ENCODE measurements at places on chromosomes 3 and 15. TPM values are rescaled to one million over a fixed set of nuclear protein-coding genes. Genes with fewer than 3 reads are reported as not detected.
A peak's percentile ranks its signal among the peaks of the same experiment; 100 is the strongest.

GRCh38 chr15:74144153-74144775 lies 13.9 kb downstream of the ISLR2 start:
- DNase-seq: no peak

Gene SLC22A14
- 0.17 TPM for total RNA-seq

Gene PDIA3
- total RNA-seq: 62.1 TPM

GRCh38 chr3:105611304-105612192 lies 244.8 kb downstream of the ALCAM start:
- DNase-seq: no peak

Gene SYNM
- 288 TPM for total RNA-seq

Gene NR1I2
- not detected for total RNA-seq

DNA sequence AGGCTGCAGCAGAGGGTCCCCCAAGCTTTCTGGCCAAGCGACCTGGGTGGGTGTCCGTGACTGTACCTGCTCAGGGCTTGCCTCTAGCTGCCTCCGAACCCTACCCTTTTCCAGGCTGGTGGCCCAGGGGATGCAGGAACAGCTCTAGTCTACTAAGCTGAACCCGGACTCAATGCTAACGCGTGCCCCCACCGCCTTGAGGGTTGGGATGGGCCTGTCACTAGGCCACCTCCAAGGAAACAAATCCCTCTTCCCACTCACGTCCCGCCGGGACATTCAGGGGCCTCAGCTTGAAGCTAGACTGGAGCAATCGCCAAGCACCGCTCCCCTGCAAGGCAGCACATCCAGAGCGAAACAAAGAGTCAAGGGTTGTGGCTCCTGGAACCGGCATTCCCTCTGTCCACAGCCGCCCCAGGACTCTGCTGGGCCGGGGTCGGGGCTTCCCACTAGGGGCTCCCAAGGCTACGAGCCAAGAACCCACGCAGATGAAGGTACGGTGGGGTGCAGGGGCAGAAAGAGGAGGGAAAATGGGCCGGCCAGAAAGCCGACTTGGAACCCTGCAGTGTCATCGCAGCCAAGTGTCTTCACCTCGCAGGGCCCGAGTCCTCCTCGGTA lies 2.9 kb downstream of the FBXL22 start:
- DNase-seq: no peak

Gene HOMER2
- 53.9 TPM for total RNA-seq

GRCh38 chr3:129525341-129525968 lies 3.0 kb upstream of the RHO start:
- DNase-seq: no peak

Gene BNC1
- total RNA-seq: 0.11 TPM

Gene FAN1
- 13.5 TPM for total RNA-seq

DNA sequence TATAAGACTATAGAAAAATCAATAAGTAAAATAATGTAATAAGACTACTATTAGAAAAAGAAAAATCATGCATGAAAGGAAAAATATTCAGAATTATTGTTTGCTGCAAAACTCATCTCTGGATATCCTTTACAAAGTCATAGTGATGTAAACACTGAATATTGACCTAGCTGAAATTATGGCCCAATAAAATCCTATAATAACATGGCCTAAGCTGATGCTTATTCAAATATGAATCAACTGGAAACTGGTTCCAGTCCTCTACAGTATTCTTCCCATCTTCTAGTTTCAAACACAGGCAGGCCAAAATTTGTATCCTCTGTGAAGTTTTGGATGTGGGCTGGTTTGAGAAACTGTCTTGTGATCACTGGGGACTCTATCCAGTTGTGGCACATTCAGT lies 134.5 kb downstream of the CNTN3 start:
- DNase-seq: no peak

DNA sequence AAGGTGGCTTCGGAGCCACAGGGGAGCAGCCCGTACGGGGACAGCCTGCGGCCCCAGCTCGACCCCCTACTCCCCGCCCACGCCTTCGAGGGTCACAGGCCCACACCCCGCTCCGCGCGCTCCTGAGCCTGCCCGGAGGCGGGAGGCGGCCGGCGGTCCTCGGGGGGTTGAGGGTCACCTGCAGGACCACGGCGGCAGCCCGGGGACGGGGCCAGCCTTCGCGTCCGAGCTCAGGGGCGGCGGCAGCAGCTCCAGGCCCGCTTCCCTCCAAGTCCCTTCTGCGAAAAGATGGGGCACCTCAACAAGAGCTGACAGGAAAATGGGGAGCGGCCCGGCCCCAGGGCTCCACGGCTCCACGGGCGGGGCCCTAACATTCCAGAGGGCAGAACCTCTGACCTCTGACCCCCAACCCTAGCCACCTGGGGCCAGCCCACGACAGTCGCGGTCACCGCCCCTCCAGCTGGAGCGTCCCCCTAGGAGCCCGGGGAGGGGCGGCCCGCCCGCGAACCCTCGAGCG lies 428 bp downstream of the LYSMD4 start:
- DNase-seq: peak; percentile 68

DNA sequence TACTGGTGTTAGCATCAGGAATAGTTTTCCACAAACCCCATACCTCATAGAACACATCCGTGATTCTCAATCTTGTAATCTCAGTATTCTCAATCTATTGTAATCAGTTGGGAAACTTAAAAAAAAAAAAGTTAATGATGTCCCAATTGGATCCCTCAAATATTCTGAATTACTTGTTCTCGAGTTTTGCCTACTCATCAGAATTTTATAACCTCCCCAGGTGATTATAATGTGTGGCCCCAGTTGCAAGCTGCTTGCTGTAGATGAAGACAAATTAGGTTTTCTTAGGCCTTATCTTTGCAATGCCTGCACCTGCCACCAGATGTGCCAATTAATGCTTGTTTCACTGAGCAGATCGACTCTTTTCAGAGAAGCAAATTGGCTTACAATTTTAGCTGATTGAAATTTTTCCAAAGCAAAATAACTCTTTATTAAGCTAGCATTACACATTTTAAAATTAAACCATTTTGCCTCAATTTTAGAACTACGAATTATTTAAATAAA lies 19.0 kb upstream of the DIPK2A start:
- DNase-seq: no peak

DNA sequence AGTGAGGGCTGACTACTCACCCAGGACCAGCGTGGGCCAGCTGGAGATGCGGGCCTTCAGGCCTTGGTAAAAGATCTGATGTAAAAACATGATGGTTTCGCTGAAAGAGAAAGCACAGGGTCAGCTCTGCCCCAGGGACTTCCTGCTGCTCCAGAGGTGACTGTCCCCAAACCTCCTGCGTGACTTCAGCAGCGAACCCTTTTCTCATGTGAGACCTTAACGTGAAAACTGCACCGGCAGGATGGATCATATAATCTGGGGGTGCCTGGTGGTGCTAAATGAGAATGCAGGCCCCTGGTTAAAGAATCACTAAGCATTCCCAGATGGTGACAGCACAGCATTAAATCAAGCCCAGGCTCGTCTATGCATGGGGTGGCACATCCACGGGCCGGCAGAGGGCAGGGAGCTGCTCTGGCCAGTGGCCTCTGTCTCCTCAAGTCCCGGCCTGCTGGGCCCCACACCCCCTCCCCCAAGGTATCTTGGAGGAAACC lies 55.4 kb downstream of the RASGRF1 start:
- DNase-seq: no peak

Gene GRAMD2A
- total RNA-seq: not detected

- no peak for DNase-seq
These were observed 38.3 kb downstream of the PXYLP1 start for GRCh38 chr3:141269961-141270360.

Gene PRSS50
- total RNA-seq: not detected

DNA sequence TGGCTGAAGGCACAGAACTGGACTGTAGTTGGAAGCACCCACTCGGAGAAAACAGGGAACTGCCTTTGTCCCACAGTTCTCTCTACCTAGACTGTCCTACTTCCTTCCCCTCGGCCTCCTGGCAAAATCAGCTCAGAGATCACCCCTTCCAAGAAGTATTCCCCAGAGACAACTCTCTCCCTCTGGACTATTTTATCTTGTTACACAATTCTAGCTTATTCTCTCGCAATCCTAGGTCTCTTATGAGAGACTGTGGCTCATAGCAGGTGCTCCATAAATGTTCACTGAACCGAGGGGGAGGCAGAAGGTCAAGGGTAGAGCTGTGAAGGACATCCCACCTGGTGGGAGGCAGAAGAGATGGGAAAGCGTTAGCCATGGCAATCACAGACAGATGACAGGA lies 10.6 kb downstream of the HEG1 start:
- DNase-seq: no peak

Gene GOLGA8J
- 0.34 TPM for total RNA-seq

DNA sequence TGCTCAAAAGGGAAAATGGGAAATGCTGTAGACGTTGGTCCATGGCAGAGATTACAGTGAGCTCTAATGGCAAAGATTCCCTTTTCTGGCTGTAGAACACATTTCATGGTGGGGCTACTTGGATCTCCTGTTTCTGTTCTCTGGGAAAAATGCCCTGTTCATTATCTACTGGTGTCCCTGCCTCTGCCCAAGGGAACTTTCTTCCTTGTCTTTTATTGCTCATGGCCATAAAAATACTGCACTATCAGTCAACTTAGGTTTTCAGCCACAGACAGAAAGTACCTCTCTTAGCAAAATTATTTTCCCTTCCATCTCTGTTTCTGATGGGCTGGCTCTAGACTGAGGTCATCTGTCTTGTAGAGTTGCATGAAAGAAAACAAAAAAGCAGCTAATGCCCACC lies 98.9 kb downstream of the PDCD6IP start:
- DNase-seq: no peak

GRCh38 chr3:107868449-107868848 lies 222.4 kb downstream of the CD47 start:
- DNase-seq: no peak

Gene GP5
- not detected for total RNA-seq

Gene LCTL
- total RNA-seq: not detected

DNA sequence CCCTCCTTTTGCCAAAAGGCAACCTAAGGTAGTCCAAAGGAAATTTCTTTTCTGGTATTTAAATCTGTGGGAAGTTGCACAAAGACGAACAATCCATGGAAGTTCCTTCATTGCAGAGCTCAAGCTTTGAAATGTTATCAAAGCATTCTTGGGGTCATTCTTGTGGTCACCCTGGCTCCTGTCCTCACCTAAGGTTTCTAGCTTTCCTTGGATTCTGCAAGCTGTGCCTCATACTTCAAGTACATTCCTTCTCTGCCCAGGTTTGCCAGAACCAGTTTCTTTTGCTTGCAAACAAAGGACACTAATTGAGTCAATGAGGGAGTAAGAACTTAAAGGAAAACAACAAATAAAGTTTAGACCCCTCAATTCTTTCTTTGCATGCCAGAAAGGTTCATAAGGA lies 329.8 kb upstream of the PDZRN3 start:
- DNase-seq: no peak

DNA sequence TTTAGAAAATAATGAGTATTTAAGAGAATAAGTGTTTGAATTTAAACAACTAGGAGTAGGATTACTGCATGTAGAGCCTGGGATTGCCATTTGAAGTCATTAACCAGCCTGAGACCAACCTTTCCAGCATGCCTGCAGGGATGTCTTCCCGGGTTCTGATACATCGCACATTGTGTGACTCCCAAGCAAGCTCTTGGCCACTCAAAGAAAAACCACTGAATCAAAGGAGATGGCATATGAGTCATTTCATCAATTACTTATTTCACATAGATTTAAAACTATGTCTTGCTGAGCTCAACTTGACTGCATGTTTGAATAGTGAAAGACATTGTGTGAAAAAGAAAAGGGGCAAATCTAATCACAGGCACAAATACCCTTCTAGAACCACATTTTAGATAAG lies 15.0 kb upstream of the THBS1 start:
- no peak for DNase-seq

- no peak for DNase-seq
These were observed 355.3 kb upstream of the NR2F2 start for GRCh38 chr15:95975212-95975611.

Gene GOLGA8H
- 0.73 TPM for total RNA-seq

DNA sequence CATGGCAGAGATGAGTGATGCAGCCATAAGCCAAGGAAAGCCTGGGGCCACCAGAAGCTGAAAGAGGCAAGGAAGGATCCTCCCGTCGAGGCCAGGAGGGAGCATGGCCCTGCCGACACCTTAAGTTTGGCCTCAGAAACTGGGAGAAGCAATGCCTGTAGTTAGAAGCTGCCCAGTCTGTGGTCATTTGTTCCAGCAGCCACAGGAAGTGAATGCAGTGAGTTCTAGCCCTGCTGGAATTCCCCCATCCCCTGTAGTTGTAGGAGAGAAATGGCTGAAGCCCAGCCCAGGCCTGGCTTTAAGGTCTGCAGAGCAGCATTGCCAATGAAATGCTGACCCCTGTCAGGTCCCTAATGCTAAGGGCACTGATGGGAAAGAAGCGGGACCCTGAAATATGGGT lies 12.2 kb upstream of the CHSY1 start:
- no peak for DNase-seq

DNA sequence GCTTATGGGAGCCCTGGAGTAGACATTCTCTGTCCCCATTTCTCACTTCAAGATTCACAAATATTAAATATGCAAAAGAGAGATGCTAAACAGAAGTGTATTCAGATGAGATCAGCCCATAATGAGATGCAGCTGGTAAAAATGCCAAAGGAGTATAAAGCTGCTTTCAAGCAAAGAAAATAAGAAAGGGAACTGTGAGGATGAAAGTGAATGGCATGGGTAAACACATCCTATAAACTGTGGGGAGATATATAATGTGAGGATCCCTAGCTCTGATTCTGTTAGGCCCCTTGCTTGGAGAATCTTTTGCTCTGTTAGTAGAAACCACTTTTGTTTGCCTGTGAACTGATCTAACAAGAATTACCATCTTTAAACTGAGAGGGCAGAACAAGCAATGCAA lies 396.6 kb downstream of the SOX2 start:
- no peak for DNase-seq

DNA sequence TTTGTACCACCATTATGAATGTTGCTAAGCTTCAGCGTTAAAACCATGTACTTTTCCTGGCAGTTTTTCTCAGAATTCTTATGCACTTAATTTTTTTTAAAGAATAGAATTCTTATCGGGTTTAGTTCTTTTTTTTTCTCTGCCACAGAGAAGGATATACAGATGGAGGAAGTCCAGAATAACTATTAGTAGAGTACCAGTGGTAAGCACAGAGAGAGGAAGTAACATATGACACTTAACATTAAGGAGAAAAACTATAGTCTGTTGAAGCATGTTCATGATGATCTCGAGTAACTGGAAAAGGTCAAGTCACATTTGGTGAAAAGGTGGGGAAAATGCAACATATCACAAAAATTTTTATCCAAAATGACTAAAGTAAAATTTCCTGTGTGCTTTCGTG lies 68.9 kb downstream of the RNF13 start:
- DNase-seq: no peak

DNA sequence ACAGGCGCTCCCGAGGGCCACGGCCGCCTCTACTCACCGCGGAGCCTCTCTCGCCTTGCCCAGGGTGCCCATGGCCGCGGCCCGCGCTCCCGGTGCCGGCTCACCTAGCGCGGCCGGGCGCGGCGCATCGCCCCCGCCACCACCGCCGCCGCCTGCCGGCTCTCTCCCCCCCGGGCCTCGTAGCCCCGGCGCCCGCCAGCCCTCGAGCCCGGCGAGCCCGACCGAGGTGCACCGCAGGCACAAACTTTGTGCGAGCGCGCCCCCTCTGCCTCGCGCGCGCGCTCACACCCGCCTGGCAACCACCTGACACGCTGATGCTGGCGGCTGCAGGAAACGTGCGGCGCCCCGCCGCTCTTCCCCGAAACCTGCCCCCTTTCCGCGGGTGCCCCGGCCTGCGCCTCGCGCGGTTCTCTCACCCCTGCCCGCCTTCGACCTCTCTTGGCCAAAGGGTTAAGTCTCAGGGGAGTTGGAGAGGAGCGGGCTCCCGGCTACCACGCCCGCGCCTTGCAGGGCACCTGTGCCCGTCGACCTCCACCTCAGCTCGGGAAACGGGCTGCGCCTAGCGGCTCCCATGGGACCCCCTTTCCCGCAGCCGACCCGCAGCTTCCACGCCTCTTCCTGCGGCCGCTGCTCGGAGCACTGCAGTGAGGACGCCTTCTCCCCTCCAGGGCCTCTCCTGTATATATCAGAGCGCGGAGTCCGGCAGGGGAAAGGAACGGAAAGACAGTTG lies at the start of gene RASGRP1:
TSS of gene RASGRP1 (minus strand) at position 258 of the 730 bp plus-strand sequence. CDS start at position 72, 186 bp downstream.
- peak; percentile 55 for DNase-seq

Measured in psoas muscle (tissue), 8 donors.